ENCODE measurements at places on chromosomes 5 and 9.

DNA sequence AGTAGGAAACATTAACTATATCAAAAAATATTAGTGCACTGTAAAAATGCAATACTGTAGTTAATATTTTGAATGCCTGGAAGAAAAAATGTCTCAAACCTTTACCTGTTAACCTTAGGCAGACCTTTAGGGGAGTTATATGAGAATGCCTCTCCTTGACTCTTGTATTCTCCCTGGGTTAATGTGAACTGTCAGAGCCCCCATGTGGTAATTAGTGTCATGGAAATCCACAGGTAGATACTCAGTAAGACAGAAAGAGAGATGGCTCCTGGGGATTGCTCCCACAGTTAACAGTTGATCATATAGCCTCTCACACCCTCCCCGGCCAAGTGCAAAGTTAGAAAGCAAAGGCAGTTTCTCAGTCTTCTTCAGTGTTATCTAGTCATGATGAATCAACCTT is 742.8 kb downstream of the NR2F1-AS1 start:
- no peak for DNase-seq

- peak; percentile 30 for DNase-seq
Measured at GRCh38 chr9:135544981-135545635, 818 bp upstream of the OBP2A start.

DNA sequence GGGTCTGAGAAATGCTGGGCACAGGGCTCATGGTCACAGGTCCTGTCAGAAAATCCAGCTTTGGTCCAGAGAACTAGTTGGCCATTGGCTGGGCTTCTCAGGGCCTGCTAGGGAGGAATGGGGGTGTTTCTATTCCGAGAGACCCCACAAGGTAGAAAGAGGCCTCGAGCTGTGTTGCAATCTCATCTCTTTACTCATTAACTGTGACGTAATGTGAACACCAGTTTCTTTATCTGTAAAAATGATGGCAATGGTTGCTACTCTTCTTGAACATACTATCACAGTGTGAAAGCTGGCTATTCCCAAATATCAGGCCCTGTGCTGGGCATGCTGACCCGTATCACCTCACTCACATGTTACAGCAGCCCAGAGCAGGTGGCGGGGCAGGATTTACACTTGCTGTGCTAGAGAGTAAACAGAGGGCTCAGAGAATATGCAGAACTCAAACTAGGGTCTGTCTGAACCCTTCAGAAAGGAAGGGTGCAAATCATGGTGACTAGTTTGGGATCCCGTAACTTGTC is 35.7 kb upstream of the SLC25A51 start:
- DNase-seq, result no peak

- no peak for DNase-seq
Measured at GRCh38 chr5:22728610-22729009, 124.5 kb downstream of the CDH12 start.

GRCh38 chr5:150486402-150487198 is 21.3 kb upstream of the NDST1 start:
- DNase-seq, result peak; percentile 86

- no peak for DNase-seq
Measured at GRCh38 chr5:117433818-117434217, 859.2 kb upstream of the SEMA6A start.

DNA sequence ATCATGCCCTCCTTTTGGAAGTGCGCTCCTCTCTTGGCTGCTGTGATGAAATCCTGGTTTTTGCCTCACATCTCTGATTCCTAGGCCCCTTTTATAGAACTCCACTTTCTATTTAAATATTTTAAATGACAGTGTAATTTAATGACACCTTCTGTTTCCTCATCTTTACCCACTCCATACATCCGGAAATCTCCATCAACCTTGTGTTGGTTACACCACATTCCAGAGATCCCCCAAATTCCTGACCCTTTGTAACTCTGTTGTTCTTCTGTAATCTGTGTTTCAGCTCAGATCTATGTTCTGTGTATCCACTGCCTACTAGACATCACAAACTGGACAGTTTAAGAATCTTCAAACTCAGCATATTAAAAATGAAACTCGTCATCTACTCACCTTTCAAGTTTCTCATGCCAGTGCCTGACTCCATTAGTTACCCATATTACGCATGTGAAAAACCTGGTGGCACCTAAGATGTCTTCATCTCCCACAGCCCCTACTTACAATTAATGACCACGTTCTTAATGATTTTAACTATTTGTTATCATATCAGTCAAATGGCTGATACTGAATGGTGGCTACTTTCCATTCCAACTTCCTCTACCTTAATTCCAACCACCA is 25.1 kb downstream of the PARP8 start:
- DNase-seq, result no peak

DNA sequence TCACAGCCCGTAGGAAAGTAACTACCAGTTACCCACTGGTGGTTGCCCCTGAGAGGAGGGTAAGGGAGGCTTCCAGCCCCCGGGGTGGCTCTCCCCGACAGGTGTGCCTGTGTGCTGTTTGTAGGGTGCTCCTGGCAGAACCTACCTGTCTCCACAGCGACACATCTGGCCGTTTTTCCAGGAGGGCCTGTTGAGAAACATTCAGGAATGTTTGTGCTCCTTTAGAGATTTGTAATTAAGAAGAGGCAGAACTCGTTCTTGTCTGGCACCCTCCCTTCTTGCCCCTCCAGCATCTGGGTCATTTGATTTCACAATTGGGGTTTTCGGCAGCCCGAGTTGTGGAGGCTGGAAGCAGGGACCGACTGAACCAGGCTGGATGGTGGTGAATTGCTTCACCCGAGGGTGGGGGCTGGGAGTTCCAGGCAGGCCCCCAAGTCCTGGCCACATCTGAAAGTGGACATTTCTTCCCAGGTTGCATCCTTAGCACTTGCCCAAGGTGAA is 74.2 kb downstream of the WWC1 start:
- no peak for DNase-seq

DNA sequence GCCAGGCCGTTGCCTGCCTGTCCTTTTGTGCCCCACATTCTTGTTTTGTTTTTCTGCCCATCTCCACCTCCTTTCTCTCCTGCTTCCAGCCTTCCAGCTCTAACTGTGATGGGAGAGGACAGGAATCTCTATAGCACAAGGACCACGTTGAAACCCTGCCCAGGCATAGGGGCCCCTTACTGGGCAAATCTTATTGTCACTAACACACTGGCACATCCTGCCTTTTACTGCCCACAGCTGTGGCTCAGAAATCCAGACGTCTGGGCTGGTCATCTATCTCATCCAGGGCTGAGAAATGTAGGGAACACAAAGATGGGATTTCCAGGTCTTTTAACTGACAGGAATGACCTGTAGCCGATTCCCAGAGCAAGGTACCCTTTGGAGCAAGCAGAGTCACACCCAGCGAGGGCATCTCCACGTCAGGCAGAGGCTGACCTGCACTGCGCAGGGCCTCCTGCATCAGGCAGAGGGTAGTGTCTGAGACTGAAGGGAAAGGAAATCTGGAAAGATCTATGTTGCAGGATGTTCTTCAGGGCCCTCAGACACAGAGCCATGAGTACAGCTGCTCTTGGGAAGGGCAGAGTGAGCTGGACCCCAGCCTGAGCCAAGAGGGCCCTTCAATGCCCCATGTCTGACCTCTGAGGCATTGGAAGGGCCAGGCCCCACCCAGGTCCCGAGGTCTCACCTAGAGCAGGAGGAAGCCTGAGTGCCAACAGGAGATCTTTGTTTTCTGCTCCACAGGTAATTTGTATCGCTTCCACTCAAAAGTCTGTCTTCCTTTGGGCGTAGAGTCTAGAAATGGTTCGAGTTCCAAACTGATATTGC is 278.8 kb downstream of the FSTL4 start:
- DNase-seq, result no peak

GRCh38 chr5:124584991-124585715 is 161.3 kb downstream of the ZNF608 start:
- no peak for DNase-seq

DNA sequence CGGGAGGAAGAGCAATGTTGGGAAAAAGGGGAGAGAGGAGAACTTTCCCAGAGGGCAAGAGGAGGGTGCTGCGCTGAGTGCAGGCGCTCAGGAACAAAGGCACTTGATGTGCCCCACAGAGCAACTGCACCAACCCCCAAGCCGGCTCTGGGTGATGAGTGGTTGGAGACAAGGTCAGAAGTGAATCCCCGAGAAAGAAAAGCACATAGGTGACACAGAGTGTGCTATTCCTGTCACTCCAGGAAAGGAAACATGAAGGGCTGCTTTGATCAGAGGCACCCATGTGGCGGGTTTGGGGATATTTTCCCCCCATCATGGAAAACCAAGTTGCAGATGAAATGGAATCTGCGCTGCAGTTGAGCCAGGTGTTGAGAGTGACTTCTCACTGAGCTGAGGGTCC is 20.7 kb upstream of the SLC25A48 start:
- no peak for DNase-seq

DNA sequence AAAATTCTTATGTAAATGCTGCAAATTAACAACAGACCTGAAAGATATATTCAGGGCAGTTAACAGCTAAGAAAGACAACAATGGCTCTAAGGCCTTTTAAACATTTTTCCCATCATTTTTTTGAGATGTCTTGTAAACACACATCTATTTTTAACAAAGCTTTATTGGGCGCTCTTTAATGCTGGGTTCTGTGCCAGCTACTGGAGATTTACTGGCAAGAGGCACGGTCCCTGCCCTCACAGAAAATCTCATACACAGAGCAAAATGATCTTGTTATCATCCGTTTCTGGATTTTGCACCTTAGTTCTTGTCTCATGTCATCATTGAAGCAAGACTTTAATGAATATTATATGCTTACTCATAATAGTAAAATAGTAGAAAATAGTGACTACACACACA is 1022.3 kb upstream of the WWC1 start:
- DNase-seq, result no peak

- no peak for DNase-seq
Measured at GRCh38 chr5:97555644-97555981, 372.6 kb upstream of the RIOK2 start.

DNA sequence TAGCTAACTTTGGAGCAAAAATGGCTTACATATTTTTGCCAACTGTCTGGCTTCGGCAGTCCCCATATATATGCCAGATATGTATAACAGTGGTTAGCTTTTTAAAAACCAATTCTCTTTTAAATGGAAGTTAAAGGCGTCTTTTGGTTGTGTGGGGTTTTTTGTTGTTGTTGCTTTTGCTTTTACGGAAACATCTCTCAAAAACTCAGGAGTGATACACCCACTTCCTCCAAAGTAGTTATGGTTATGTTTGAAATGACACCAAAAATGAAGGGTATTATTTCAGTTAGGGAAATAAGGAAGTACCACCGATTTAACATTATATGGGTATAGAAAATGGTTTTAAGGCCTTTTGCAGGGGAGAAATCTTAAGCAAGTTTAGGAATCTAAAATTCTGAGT is 2.3 kb downstream of the CNOT8 start:
- no peak for DNase-seq

DNA sequence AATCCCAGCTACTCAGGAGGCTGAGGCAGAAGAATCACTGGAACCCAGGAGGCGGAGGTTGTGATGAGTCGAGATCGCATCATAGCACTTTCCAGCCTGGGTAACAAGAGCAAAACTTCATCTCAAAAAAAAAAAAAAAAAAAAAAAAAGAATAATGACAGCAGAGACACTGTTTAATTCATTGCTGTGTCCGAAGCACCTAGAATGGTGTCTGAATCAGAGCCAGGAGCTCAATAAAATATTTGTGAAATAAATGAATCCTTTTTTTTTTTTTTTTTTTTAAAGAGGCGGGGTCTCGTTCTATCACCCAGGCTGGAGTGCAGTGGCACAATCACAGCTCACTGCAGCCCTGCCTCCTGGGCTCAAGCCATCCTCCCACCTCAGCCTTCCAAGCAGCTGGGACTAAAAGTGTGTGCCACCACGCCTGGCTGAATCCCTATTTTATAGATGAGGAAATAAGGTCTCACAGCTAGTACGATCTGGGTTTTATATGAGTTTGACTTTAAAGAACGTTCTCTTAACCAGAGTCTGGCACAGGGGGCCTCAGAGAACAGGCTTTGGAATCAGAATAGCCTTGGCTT is 47.8 kb downstream of the THOC3 start:
- no peak for DNase-seq

GRCh38 chr5:56055287-56055686 is 60.5 kb upstream of the IL6ST start:
- no peak for DNase-seq

- no peak for DNase-seq
Measured at GRCh38 chr5:9324348-9325077, 221.4 kb downstream of the SEMA5A start.

- no peak for DNase-seq
Measured at GRCh38 chr5:171261361-171261760, 47.7 kb upstream of the TLX3 start.

GRCh38 chr5:148467958-148468357 is 84.2 kb downstream of the FBXO38 start:
- DNase-seq, result no peak

- no peak for DNase-seq
Measured at GRCh38 chr5:51544031-51544785, 161.0 kb downstream of the ISL1 start.

GRCh38 chr5:2186472-2187015 is 303.8 kb upstream of the IRX4 start:
- DNase-seq, result no peak

GRCh38 chr5:166324372-166324771 is 1967.1 kb upstream of the WWC1 start:
- DNase-seq, result no peak

- peak; percentile 68 for DNase-seq
Measured at GRCh38 chr5:170597109-170597751, 93.4 kb downstream of the KCNIP1 start.

GRCh38 chr5:14416621-14417275 is 164.8 kb upstream of the OTULINL start:
- DNase-seq, result no peak

GRCh38 chr9:7982907-7983306 is 183.3 kb upstream of the DMAC1 start:
- no peak for DNase-seq

DNA sequence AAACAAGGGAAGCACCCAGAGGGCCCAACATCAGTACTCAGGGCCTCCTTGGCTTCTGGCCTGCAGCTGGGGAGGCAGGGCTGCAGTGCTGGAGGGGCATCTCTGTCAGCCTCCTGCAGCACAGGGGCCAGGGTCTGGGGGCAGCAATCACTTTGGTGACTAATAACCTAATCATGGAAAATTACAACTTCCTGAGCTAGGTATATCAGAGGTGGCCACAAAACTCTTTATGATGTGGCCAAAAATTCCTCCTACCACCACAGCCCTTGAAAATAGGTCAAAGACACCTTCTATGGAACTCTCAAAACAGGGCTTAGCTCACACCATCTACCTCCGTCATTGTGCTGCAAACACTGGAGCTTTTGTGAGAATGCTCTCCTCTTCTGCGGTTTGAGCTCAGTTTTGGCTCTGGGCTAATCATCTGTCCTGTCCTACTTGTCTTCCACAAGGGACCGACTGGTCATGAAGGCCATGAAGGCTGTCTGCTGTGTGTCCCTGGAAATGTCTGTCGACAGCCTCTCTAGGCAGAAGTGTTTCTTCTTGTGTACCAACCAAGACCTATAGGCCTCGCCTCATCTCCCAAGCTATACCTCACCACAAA is 28.6 kb downstream of the CSF2 start:
- no peak for DNase-seq

DNA sequence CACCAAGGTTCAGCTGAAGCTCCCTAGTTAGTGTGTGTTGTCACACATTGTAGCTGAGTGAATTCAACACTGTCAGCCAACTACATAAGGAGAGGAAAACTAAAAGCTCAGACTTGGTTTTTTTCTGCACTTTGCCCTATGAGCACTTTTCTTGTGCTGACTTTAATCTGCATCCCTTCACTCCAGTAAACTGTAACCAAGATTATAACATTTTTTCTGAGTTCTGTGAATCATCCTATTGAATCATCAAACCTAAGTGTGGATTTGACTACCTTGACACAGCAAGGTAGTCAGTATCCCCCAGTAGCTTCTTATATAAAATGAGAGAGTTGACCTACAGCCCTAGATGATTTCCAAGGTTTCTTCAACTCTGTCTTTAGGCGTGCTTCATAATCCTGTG is 325.0 kb downstream of the AGTPBP1 start:
- no peak for DNase-seq
